Panc1 (cell line): ENCODE measurements at places on chromosomes 16 and 17. TPM values are rescaled to one million over a fixed set of nuclear protein-coding genes. Genes with fewer than 3 reads are reported as not detected.

GRCh38 chr16:80996688-80997138 is 10.0 kb downstream of the CMC2 start:
- DNase-seq: no peak

GRCh38 chr17:71850812-71851211 is 270.0 kb upstream of the SOX9 start:
- no peak for DNase-seq

GRCh38 chr16:50193594-50193993 is 40.5 kb downstream of the TENT4B start:
- no peak for DNase-seq

GRCh38 chr17:16215965-16216316 is 607 bp upstream of the NCOR1 start:
- DNase-seq: no peak

- DNase-seq: no peak
These were observed 141.9 kb downstream of the BCAS3 start for GRCh38 chr17:60819447-60820130.

DNA sequence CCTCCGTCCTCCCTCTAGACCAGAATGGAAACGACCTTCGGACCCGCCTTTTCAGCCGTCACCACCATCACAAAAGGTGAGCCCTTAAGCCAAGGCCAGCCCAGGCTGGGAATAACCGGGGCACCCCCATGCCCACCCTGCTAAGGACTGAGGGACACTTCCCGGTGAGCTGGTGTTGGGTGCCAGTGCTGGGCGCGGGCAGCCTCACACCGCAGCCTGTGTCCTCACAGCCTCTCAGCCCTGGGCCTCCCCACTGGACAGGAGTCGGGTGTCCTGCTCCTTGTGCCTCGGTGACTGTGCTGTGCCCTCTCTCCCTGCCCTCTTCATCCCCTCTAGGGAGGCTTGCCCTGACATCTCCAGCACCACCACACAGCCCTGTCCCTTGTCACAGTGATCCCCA is 10.3 kb downstream of the TRAF7 start:
- no peak for DNase-seq

DNA sequence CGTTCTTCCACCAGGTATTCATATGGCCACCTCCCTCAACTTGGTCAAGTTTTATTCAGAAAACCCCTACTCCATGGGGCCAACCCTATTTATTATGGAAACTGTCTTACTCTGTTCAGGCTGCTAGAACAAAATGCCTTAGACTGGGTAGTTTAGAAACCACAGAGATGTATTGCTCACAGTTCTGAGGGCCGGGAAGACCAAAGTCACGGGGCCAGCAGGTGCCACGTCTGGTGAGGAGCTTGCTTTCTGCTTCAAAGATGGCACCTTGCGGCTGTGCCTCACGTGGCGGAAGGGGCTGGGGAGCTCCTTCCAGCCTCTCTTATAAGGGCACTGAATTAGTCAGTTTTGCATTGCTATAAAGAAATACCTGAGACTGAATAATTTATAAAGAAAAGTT is 74.3 kb downstream of the AXIN2 start:
- DNase-seq: no peak

MGAT5B gene
- total RNA-seq: 34.9 TPM

MLX gene
- total RNA-seq: 35.8 TPM

HP gene
- 7.0 TPM for total RNA-seq

GRB7 gene
- 2.8 TPM for total RNA-seq

MILR1 gene
- total RNA-seq: not detected

PRAC2 gene
- not detected for total RNA-seq
